ENCODE measurements at places on chromosomes 7 and 10.

- DNase-seq = no peak
- no peak overlapping the region for H3K4me3 ChIP-seq
- no peak overlapping the region for H3K27ac ChIP-seq
- no peaks in the 10 kb centered on the region for H3K36me3 ChIP-seq
- H3K4me1 ChIP-seq = peaks cover 3% of the 10 kb centered on the region
These were observed 46.7 kb downstream of the MKX start for GRCh38 chr10:27698961-27699360.

DNA sequence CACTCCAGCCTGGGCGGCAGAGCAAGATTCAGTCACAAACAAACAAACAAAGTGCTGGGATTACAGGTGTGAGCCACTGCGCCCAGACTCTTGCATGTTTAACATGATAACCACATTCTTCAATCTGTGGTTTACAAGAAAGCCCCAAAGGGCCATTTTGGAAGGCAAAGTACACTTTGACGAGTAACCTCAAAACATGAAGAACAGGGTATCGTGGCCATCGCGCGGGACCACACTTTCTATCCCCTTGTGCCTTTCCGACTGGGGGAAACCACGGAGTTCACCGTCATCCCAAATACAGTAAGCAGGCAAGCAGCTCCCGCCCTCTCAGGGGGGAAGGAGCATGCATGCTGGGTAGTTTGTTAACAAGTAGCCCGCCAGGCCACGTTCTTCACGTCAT, 125.2 kb downstream of the RNF216 start:
- H3K4me1 ChIP-seq = no peaks in the 10 kb centered on the region
- H3K4me3 ChIP-seq = no peak overlapping the region
- 0 out of 2 replicates have a peak, but pooled peaks cover 3% of the 10 kb centered on the region for H3K36me3 ChIP-seq
- DNase-seq = no peak
- H3K27ac ChIP-seq = no peak overlapping the region

- H3K4me3 ChIP-seq = no peak overlapping the region
- no peaks in the 10 kb centered on the region for H3K4me1 ChIP-seq
These were observed 563.9 kb upstream of the ADARB2 start for GRCh38 chr10:2301227-2301626.

- H3K27ac ChIP-seq = no peak overlapping the region
- no peak for DNase-seq
- H3K4me1 ChIP-seq = no peaks in the 10 kb centered on the region
- no peaks in the 10 kb centered on the region for H3K36me3 ChIP-seq
- no peaks in the 10 kb centered on the region for H3K27me3 ChIP-seq
- H3K4me3 ChIP-seq = no peak overlapping the region
These were observed 243.9 kb downstream of the SNX13 start for GRCh38 chr7:17696422-17696821.

- H3K27me3 ChIP-seq = no peaks in the 10 kb centered on the region
- DNase-seq = no peak
- H3K36me3 ChIP-seq = no peaks in the 10 kb centered on the region
- H3K4me3 ChIP-seq = no peak overlapping the region
- H3K4me1 ChIP-seq = no peaks in the 10 kb centered on the region
- no peak overlapping the region for H3K27ac ChIP-seq
These were observed 34.9 kb downstream of the FAM204A start for GRCh38 chr10:118307220-118307619.

- no peaks in the 10 kb centered on the region for H3K4me1 ChIP-seq
- DNase-seq = no peak
These were observed 24.7 kb downstream of the DAGLB start for GRCh38 chr7:6422926-6423632.

GRCh38 chr7:55185941-55186609, 167.3 kb downstream of the EGFR start:
- no peak for DNase-seq
- H3K36me3 ChIP-seq = no peaks in the 10 kb centered on the region
- no peak overlapping the region for H3K4me3 ChIP-seq
- H3K4me1 ChIP-seq = peaks cover 8% of the 10 kb centered on the region
- no peaks in the 10 kb centered on the region for H3K27me3 ChIP-seq
- no peak overlapping the region for H3K27ac ChIP-seq
